Hypothalamus (tissue), 51 donors: ENCODE measurements at places on chromosomes 4 and X.

DNA sequence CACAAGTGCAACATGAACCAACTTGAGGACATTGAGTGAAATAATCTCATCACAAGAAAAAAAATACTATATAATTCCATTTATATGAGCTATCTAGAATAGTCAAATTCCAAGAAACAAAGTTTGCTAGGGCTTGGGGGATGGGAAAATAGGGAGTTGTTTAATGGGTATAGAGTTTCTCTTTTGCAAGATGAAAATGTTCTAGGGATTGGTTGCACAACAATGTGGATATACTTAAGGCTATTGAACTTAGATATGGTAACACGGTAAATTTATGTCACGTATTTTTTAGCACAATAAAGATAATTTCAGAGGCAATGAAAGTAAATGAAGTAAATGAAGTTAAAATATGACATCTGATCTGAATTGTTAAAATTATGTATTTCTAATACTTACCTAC, 7.9 kb downstream of the MFSD8 start:
- DNase-seq = no peak

GRCh38 chr4:140372751-140373327, 607 bp upstream of the SCOC start:
- no peak for DNase-seq

DNA sequence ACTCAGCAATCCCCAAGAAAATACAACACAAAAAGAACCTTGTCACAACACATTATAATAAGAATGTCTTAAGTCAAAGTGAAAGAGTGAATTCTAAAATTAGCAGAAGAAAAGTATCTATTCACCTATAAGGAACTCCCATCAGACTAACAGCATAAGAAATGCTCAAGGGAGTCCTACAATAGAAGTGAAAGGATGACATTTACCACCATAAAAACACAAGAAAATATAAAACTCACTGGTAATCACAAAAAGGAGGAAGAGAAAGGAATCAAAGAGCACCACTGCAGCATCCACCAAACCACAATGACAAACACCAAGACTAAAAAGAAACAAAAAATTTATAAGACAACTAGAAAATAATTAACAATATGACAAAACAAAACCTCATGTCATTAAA, 257.0 kb upstream of the AGTR2 start:
- DNase-seq = no peak

DNA sequence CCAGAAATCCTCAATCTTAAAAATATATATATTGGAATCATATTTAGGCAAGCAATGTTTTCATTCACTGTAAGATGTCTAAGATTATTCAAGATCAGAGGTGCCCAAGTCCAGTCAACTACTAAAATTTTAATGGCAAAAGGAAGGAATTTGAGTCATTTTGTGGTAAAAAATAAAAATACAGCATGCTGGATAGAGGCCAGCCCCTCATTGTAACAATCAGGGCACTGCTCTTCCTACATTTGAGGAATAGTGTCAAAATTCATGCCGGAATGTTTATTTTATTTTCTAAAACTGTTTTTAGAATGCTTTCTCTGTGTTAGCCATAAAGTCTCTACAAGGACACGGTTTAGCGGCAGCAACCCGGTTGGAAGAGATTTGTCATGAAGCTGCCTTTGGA, 49.9 kb upstream of the SRD5A3 start:
- DNase-seq = no peak

- DNase-seq = no peak
Observed at GRCh38 chr4:1116838-1117237, 3.5 kb upstream of the RNF212 start.

GRCh38 chr4:89110541-89110985, 770 bp upstream of the TIGD2 start:
- no peak for DNase-seq

DNA sequence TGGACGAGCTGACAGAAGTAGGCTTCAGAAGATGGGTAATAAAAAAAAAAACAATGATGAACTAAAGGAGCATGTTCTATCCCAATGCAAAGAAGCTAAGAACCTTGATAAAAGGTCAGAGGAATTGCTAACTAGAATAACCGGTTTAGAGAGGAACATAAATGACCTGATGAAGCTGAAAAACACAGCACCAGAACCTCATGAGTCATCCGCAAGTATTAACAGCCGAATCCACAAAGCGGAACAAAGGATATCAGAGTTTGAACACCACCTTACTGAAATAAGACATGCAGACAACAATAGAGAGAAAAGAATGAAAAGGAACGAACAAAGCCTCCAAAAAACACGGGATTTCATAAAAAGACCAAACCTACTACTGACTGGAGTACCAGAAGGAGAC, 10.5 kb downstream of the NELFA start:
- DNase-seq = no peak
